ENCODE measurements at places on chromosomes 5 and 9.

DNA sequence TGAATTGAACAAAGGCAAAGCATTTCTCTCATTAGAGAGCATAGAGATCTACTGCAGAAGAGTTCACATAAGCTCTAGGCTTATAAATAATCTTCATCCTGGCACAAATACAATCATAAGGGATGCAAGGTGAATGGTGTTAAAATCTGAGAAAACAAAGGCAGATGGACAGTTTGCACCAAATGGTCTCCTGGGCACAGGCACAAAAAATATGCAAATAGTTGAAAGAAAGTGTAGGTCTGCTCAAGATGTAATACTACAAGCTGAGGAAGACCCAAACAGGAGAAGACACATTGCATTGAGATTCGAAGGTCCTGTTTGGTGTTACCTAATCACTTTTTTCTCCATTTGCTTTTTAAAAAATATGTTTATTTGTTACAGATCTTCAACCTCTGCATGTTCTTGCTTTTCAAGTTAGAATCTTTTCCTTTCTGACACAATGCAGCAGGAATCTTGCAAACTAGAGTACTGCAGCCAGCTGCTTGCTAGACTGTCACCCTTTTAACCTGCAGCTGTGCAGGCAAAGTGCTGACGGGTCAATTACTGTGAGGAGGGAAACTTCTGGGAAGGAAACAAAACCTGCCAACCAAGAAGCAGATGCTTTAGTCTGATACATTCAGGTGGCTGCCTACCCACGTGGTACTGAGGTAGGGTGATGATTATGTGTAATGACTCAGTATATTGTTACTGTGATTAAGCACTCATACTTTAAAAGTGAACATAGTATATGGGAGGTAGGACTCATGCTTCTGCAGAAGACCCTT, 1048.6 kb upstream of the SEMA6A start:
- DNase-seq = no peak

DNA sequence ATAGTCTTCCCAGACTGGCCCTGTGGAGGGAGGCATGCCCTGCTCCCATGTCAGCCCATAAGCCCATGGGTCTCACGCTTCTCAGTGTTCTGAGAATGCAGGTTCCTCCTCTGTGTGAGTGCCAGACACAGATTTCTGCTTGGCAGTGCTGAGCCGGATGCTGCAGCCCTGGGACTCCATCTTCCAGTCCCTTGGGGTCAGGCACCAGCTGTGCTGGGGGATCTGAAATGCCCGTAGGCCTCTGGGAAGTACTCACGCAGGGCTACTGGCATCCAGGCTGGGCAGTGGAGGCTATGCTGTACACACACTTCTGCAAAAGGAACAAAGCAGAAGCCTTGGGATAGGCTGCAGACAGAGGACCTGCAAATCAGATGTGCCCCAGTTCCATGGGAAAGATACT, 1944.6 kb downstream of the EFNA5 start:
- no peak for DNase-seq

- DNase-seq = no peak
Measured at GRCh38 chr9:133712221-133713100, 25.7 kb downstream of the SARDH start.

DNA sequence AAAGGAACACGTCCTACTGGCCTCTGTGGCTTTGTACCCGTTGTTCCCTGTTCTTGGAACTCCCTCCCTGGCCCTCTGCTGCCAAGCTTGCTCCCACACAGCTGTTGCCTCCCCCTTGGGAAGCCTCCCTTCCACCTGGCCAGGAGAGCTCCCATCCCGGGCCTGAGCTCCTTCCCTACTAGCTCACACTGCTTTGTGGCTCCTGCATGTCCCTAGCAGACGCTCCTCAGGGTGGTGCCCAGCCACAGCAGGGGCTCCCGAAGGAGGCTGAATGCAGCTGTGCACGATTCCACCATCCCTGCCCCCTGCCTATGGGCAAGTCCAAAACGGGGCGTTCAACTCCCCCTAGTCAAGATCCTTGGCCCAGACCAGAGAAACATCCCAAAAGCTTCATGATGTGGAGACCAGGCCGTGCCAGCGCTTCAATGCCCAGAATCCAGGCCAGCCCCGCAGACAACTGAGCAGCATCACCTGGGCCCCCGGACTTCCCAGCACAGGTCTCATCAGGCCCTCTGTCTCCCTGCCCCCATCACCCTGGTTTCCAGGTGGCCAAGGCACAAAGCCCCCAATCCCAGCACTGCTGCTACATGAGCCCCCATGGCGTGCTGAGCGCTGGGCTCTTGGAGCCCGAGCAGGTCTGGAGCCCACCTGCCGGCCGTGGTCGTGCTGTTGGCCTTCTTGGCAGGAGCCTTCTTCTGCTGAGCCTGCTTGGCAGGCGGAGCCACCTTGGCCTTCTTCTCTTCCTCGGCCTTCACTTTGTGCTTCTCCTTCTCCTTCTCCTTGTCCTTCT, 14.3 kb downstream of the BRD3OS start:
- DNase-seq = no peak

DNA sequence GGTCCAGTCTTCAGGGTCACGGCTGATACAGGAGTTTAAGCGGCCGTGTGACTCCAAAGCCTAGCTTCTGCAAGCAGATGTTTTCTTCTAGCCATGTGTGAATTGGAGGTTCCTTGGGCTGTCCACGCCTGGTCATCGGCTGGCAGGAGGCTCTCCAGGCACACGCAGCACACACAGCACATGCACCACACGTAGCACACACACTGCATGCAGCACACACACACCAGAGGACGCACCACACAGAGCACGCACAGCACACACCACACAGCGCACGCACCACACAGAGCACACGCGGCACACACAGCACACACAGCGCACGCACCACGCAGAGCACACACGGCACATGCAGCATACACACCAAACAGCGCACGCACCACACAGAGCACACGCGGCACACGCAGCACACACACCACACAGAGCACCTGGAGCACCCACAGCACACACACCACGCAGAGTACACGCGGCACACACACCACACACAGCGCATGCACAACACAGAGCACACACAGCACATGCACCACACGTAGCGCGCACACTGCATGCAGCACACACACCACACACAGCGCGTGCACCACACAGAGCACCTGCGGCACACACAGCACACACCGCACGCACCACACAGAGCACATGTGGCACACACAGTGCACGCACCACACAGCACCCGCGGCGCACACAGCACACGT, 234.3 kb downstream of the FANCC start:
- no peak for DNase-seq

- DNase-seq = no peak
Measured at GRCh38 chr5:157820593-157821252, 38.2 kb downstream of the CLINT1 start.

DNA sequence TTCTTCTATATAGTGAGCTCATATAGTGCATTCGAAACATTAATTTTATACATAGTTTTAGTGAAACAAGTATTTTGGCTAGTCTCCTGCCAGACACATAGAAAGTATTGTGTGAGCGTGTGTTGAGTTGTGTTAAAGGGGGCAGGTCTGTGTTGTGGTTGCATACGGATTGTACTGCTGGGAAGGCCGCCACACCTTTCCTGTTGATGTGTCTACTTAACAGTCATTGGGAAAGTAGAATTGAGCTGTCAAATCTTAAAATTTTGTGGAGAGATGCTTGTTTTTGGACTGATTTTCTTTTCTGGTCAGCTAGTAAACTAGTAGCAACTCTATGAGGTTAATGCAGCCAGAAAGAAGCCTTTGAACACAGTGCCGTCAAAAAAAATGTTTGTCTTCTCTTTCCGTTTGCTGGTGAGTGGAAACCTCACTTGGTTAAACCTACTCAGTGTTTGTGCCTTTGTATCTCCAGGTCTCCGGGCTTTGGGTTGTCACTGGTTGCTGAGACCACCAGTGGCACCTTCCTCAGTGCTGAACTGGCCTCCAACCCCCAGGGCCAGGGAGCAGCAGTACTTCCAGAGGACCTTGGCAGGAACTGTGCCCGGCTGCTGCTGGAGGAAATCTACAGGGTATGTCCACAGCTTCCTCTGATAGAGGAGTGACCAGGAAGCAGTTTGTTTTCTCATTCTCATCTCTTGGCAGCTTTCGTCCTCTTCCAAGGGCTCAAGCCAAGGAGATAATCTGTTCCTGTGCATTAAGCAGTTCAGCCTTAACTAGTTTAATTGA, 51.5 kb downstream of the RCL1 start:
- no peak for DNase-seq

DNA sequence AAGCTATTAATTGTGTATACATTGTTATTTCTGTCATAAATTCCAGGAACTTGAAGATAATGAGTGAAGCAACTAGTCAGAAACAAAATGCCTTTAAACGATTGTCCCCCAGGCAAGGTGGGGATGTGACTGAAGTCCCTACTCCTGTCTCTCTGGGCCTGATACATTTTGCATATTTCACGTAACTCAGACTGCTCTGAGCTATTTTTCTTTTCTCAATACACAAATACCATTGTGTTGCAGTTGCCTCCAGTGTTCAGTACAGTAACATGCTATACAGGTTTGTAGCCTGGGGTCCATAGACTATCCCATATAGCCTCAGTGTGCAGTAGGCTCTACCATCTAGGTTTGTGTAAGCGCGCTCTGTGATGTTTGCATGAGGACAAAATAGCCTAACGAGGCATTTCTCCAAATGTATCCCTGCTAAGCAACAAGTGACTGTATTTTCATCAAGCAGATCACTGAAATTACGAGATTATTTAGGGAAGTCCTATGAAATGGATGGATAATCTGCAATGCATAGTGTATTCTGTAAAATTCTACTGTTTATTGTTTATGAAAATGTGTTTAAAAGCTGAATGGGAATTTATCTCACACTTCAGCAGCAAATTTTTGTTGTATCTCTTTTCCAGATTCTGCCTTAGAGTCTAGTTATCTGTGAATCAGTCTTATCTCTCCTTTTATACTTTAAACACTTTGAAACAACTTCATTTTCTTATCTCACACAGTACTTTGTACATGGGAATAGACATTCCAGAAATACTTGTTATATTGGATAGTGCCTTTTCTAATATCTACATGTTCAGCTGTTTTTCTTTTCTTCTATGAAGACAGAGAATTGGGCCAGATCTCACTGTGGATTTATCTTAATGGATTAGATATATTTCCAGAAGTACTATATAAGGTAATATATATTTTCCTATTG, 150.5 kb downstream of the CD180 start:
- DNase-seq = no peak

GRCh38 chr5:110323832-110324231, 402.6 kb downstream of the TMEM232 start:
- no peak for DNase-seq

Data from stimulated activated CD4-positive, alpha-beta T cell treated with anti-CD3 and anti-CD28 coated beads, Interleukin-4, amount 100 ng/mL, for 1 hour (primary cell).